Islet precursor cell (in vitro differentiated cells): ENCODE measurements at places on chromosomes 2 and 18.

- no peak for DNase-seq
These were observed 5.3 kb upstream of the KRCC1 start for GRCh38 chr2:88060907-88061275.

- DNase-seq, result peak; percentile 60
These were observed 12.4 kb downstream of the XIRP2 start for GRCh38 chr2:166900700-166901099.

DNA sequence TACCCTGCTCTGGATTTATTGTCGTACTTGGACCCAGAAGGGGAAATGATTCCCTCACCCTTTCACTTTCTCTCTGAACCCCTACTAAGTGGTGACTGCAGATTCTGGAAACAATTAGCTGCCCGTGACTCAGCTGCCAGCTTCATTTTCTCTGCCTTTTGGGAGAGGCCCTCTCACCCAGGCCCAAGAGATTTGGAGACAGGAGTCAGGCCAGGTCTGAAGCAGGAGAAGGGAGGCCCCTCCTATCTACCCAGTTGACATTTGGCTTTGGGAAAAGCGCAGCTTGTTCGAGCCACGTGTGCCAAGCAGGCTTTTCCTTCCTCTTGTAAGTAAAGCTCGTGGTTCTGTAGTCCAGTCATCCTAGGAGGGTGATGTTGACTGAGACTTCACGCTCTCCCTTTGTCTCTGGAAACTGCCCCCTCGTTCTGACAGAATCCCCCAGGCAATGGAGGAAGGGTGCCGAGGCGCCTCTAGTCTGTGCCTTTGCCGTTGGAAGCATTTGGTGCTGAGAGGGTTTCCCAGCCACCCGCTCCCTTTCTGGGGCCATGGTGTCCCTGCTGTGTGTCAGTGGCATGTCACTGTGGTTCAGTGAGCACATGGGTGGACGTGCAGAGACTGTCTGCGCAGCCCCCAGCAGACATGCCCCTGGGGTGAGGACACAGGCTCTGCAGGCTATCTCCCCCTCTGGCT, 8.6 kb downstream of the OXER1 start:
- peak; percentile 53 for DNase-seq

DNA sequence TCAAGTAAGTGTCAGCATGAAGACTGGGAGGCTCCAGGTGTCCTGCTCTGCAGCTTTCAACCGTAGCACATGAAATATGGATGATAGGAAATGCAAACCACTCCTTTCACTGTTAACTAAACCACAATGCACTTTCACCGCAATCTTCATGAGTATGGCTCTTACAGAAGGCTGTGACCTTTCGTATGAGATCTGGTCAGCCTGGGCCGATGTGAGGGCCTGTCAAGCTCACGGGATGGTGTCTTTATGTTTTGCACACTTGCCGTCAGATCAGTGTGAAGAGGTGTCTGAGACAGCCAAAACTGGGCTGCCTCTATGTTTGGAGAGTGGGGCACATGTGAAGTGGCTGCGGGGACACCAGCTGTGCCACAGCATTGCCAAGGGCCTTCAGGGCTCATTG, 62.8 kb upstream of the AFF3 start:
- DNase-seq, result no peak

DNA sequence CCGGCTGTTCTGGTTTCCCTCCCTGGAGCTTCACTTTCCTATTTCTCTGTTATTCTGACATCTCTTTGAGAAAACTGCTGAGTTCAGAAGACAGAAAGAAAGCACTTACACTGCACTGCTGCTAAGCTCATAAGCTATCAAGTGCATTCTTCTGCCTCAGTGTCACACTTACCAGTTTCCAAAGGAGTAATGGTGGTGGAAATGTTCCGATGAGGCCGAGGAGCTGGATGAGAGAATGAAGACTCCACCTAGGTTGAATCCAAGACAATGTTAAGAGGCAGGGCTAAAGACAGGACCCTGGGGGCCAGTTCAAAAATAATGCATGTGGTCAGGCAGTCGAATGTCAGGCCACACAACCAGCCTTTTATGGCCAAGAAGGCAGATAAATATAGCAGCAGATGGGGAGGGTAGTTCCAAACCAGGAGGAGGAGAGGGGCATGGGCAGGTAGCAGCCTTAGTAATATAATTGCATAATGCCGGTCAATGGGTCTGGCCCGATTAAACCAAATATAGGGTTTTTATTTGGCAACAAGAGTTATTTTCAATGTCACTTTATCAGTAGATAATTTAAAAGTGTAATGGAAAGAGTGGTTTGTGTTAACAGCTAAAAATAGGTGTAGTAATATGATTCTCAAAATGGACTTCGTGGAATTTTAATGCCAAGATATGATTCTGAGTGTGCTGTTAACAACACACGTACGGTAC, at the start of gene MYOM1:
MYOM1 (minus strand) TSS at position 338 of the 705 bp plus-strand sequence. CDS start 4,745 bp downstream, outside the sequence.
- no peak for DNase-seq

DNA sequence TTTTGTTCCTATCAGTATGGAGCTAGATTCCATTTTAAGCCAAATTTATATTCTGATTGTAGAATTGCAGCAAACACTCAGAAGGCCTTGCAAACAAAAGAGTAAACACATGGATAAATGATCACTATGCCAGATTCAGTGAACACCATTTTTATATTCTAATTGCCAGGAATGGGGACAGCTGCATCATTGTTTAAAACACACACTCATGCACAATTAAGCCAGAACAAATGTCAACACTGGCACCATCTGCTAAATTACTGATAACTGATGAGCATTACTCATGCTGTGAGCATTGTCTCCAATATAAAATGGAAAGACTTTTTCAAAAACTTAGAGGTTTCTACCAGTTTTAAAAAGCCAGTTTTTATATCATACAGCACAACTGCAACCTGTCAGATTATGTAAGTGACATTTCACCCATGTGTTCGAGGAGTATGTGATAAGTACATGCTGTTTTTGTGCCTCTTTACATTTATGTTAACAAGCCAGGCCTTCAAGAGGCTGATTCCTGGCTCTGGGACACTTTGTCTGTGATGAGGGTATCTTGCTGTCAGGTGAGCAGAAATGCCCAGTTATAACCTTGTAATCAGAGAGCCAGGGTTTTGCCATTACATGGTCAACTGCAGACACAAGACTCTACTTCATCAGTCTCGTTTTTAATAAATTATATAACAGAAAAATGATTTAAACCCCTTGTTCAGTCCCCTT, 4.4 kb upstream of the ST8SIA5 start:
- no peak for DNase-seq

DNA sequence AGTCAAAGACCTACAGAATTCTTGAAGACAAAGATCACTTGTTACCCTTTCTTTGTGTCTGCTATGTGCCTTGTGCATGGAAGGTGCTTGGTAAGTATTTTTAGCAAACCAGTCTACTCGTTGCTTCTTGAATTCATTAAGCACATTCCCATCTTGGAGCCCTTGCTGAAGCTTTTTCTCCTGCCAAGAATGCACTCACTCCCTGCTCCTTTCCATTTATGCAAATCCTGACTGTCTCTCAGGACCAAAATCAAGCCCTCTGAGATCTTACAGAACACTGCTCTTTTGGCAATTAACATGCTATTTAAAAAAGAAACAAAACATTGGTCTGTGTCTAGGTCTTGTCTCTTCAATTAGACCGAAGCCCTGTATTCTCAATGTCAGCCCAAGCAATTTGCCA, 75.8 kb downstream of the CLHC1 start:
- DNase-seq, result no peak

- DNase-seq, result peak; percentile 58
These were observed 170.7 kb downstream of the TMEM182 start for GRCh38 chr2:102932501-102932900.

- peak; percentile 38 for DNase-seq
These were observed 50.6 kb downstream of the ANKMY1 start for GRCh38 chr2:240507060-240507777.

GRCh38 chr2:216715402-216715974, 20.1 kb upstream of the IGFBP5 start:
- DNase-seq, result no peak

DNA sequence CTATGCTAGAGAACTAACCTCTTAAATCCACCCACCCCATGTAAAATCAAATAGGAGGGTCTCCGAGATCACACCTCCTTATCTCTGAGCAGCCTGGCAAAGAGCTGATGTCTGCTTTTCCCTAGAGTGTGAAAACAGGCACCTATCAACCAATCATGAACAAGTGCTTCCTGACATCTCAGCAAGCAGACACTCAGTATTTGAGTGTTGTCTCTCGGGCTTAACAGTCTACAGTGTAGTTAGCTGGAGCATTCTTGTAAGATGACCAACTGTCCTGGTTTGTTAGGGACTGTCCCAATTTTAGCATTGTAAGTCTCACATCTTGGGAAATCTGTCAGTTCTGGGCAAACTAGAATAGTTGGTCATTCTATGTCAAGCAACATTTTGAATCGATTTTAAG, 26.4 kb downstream of the MARCHF4 start:
- peak; percentile 61 for DNase-seq
